ENCODE measurements at places on chromosomes 7 and 10.

DNA sequence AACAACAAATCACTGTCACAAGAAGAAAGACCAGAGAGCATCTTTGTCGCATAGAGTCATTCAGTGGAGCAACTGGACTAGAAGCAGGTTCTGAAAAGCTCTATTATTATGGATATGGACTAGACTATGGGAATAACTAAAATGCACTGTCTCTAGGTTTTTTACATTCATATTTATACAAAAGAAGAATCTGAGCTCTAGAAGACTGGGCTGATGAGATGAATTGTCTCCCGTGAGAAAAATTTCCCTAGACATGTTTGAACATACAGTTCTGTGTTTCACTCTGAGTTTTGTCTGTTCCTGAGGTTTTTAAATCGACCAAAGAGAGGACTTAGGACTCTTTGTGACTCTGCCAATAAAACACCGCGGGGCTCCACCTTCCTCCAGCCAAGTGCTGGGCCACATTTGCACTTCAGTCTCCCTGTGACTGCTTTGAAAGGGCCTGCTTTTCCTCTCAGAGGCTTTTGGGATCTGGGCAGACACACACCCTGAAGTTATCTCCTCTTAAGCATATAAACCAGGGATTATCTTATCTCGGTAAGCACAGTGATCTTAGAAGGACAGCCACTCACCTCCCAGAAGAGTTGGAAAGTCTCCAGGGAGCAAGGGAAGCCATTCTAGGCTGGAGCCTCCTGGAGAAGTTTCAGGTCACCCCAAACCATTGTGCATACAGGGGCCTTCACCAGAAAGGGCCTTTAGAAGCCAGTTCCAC lies 101.0 kb upstream of the JCAD start:
- no peak for DNase-seq

GRCh38 chr10:19974138-19974537 lies 157.9 kb downstream of the PLXDC2 start:
- no peak for DNase-seq

DNA sequence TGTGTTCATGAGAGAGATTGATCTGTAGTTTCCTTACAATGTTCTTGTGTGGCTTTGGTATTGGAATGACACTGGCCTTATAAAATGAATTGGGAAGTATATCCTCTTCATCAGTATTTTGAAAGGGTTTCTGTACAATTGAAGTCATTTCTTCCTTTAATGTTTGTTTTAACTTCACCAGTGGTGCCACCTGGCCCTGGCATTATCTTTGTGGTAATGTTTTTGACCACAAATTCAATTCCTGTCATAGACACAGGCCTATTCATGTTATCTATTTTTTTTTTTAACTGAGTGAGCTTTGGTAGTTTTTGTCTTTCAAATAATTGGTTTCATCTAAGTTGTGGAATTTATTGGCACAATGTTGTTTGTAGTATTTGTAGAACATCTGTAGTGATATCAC lies 127.7 kb downstream of the CDK14 start:
- DNase-seq: no peak

GRCh38 chr7:113367041-113367586 lies 248.8 kb upstream of the SMIM30 start:
- no peak for DNase-seq

- DNase-seq: no peak
These were observed 50.0 kb downstream of the SLC37A3 start for GRCh38 chr7:140348161-140348849.

Measured in NCI-H526 treated with DMSO at 0.1 percent for 48 hours (cell line).